ENCODE measurements at places on chromosomes 1 and 21.

DNA sequence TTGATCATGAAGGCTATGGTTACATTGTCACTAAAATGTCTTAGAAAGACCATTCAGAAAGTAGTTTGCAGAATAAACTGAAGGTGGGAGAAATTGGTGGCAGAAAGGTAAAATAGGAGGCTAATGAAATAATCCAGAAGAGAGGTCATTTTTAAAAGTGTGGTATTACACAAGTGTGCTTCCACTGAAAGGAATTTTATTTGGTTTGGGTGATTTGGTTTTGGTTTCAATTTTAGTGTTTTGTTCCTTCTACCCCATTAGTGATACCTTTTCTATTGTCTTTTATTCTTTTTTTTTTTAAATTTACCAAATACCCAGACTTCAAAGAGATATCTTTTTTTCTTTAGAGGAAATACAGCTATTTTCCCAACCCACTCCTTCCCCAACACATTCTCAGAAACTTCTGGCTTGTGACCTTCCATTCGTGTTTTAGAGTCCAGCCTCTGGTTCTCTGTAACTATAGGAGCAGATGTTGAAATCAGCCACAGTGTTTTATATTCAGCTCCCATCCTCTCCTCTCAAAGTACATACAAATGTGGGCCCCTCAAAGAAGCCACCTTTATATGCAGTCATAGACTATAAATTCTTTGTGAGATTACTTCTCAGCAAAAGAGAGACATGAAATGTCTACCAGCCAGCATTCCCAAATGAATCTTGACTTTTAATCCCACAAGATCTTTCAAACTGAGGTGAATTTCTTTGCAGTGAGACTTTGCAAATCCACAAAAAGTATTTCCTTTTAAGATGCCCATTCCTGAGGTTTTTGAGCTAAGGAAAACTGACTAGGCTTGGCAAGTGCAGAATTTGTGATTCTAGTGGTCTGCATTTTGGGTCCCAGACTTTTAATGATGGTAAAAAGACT is 42.0 kb upstream of the PALMD start:
- H3K27me3 ChIP-seq: no peaks in the 10 kb centered on the region
- no peak overlapping the region for H3K4me3 ChIP-seq
- no peaks in the 10 kb centered on the region for H3K4me1 ChIP-seq
- no peak overlapping the region for H3K27ac ChIP-seq

DNA sequence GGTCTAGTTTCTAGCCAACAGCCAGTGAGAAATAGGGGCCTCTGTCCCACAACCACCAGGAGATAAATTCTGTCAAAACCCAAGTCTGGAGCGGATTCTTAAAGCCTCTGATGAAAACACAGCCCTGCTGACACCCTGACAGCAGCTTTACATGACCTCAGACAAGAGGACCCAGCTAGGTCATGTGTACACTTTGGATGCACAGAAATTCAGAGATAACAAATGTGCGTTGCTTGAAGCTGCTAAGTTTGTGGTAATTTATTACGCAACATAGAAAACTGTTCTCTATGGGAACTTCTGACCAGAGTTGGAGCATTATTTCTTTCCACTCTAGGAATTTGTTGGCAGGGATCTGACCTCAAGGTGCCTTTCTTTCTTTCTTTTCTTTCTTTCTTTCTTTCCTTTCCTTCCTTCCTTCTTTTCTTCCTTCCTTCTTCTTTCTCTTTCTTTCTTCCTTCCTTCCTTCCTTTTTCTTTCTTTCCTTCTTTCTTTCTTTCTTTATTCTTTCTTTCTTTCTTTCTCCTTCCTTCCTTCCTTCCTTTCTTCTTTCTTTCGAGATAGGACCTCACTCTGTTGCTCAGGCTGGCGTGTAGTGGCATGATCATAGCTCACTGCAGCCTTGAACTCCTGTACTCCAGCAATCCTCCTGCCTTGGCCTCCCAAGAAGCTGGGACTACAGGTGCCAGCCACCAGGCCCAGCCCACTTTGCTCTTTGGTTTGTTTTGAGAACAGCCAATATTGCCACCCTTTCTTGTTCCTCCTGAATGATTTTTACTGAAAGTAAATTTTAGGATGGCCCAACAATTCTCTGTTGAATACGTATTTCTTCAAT is 14.9 kb upstream of the HMGCS2 start:
- DNase-seq: no peak
- no peaks in the 10 kb centered on the region for H3K27me3 ChIP-seq
- no peaks in the 10 kb centered on the region for H3K36me3 ChIP-seq

DNA sequence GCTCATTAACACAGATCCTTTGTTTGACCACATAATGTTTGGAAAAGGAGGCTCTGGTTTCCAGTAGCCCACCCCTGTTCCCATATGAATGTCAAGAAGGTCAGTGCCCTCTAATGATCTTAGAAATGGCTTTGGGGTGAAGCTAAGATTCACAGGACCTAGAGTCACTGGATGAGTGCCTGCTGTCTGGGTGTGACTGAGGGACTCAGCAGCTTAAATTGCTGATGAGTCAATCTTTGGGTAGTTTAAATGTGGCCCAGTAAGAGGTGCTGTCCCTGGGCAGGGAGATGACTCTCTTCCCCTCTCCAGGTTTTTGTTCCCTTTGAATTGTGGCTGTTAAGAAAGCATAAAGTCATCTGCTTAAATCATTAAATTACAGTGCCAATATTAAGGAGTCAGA is 50.6 kb downstream of the L1TD1 start:
- H3K4me3 ChIP-seq: no peak overlapping the region
- no peaks in the 10 kb centered on the region for H3K36me3 ChIP-seq
- H3K27me3 ChIP-seq: no peaks in the 10 kb centered on the region

DNA sequence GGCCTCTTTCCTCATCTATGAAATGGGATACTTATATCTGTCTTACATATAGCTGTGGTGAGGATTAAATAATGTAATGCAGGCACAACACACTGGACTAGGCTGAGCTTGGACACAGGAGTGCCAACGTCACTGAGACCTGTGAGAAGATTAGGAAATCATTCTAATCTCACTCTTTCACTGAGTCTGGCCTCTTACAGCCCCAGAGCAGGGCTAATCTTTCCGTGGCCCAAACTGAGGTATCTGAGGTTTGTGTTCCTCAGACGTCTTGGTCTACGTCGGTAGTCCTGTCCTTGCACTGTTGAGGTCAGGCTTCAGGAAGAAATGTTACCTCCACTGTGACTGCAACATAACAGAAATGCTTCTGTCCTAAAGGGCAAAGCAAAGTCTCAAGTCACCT is 22.6 kb upstream of the A3GALT2 start:
- H3K36me3 ChIP-seq: no peaks in the 10 kb centered on the region
- H3K27me3 ChIP-seq: no peaks in the 10 kb centered on the region
- H3K4me1 ChIP-seq: peaks cover 21% of the 10 kb centered on the region
- H3K4me3 ChIP-seq: no peak overlapping the region
- DNase-seq: no peak

GRCh38 chr21:34559089-34559631 is 47.1 kb upstream of the KCNE1 start:
- no peak overlapping the region for H3K27ac ChIP-seq
- no peak for DNase-seq
- H3K4me3 ChIP-seq: no peak overlapping the region
- no peaks in the 10 kb centered on the region for H3K4me1 ChIP-seq

GRCh38 chr1:205700865-205701401 is 20.6 kb upstream of the SLC45A3 start:
- H3K4me1 ChIP-seq: no peaks in the 10 kb centered on the region
- H3K4me3 ChIP-seq: no peak overlapping the region
- H3K27ac ChIP-seq: no peak overlapping the region
- no peaks in the 10 kb centered on the region for H3K27me3 ChIP-seq
- no peaks in the 10 kb centered on the region for H3K36me3 ChIP-seq

- no peaks in the 10 kb centered on the region for H3K27me3 ChIP-seq
- no peak overlapping the region for H3K4me3 ChIP-seq
- H3K27ac ChIP-seq: no peak overlapping the region
- no peaks in the 10 kb centered on the region for H3K36me3 ChIP-seq
- no peak for DNase-seq
Measured at GRCh38 chr1:169487133-169487532, 1.4 kb upstream of the SLC19A2 start.

GRCh38 chr1:225131869-225132268 is 202.4 kb downstream of the DNAH14 start:
- no peaks in the 10 kb centered on the region for H3K4me1 ChIP-seq
- no peak for DNase-seq
- no peaks in the 10 kb centered on the region for H3K36me3 ChIP-seq
- no peaks in the 10 kb centered on the region for H3K27me3 ChIP-seq

GRCh38 chr1:231000639-231001038 is 21.7 kb downstream of the ARV1 start:
- H3K36me3 ChIP-seq: peaks cover 51% of the 10 kb centered on the region
- H3K4me1 ChIP-seq: no peaks in the 10 kb centered on the region
- no peak for DNase-seq
- H3K4me3 ChIP-seq: no peak overlapping the region
- H3K27me3 ChIP-seq: no peaks in the 10 kb centered on the region

DNA sequence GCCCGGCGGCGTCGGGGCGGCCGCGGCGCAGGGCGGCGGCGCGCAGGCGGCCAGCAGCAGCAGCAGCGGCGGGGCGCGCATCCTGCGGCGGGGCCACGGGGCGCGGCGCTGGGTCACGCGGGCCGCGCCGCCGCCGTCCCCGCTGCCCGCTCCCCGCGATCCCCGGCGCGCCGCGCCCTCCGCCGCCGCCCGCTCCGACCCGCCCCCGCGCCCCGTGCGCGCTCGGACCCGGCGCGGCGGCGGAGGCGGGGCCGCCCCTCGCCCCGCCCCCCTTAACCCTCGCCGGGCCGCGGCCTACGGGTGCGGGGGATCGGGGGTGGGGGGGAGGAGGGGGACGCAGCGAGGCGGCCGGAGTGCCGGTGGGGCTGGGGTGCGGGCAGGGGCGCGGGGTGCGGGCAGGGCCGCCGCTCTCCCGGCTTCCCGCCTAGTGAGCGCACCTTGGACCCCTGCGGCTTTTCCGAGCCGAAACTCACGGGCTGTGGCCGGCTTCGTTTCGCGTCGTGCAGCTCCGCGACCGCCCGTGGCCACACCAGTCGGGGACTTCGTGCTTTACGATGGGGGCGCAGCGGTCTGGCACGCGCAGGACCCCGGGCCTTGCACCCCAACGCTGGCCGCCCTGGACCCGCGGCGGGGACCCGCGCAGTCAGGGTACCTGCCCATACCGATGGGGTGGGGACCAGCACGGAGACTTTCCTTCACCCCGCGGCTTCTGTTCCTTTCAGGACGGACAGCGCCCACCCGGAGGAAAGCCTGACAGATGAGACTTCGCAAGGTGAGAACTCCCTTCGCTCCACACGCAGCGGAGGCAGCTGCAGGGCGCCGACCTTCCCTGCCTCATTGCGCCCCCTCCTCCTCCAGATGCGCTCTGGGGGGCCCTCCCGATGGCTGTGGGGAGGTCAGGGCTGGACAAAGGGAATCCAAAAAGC is at the start of gene FNDC10:
Gene FNDC10, minus strand, starts transcription at position 201 of the 926 bp plus-strand sequence. Its CDS starts 120 bp downstream, at position 81.
- peaks cover 19% of the 10 kb centered on the region for H3K4me1 ChIP-seq
- no peaks in the 10 kb centered on the region for H3K36me3 ChIP-seq
- H3K27me3 ChIP-seq: peaks cover 2% of the 10 kb centered on the region
- no peak within 1 kb of the TSS for H3K27ac ChIP-seq
- H3K4me3 ChIP-seq: no peak within 1 kb of the TSS

GRCh38 chr1:170562646-170563338 is 30.8 kb downstream of the GORAB start:
- peaks cover 3% of the 10 kb centered on the region for H3K4me1 ChIP-seq
- H3K4me3 ChIP-seq: no peak overlapping the region
- no peak overlapping the region for H3K27ac ChIP-seq
- no peaks in the 10 kb centered on the region for H3K27me3 ChIP-seq
- no peaks in the 10 kb centered on the region for H3K36me3 ChIP-seq

GRCh38 chr1:21779613-21780521 is 3.1 kb downstream of the USP48 start:
- H3K4me1 ChIP-seq: peaks cover 20% of the 10 kb centered on the region
- no peak overlapping the region for H3K27ac ChIP-seq
- no peak for DNase-seq
- no peaks in the 10 kb centered on the region for H3K27me3 ChIP-seq

DNA sequence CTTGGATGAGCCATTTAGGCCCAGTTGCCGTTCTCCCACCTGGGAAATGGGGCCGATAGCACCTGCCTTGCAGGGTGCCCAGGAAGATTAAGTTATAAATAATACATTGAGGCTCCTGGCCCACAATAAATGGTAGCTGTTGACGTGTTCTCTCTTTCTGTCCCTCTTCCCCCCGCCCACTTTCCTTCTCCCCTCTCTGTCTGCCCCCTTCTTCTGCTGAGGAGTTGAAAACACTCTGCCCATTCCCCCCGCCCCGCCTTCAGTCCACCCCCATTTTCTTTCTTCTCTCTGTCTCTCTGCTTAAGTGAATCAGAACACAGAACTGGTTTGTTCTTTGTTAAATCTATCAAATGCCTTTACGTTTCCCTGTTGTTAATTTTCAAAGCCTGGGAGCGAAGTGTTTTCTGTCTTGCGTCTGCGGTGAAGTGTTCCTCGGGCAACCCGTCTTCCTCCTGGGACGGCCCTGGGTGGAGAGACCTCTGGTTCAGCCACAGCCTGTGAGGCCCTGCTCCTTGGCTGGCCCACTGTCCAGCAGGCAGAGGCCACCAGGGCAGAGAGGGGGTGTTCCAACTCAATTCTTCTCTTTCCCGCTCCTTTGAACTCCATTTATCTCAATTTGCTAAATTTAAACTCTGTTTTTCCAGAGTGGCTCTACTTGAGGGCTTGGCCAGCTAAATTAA is 29.3 kb upstream of the SELENON start:
- H3K27ac ChIP-seq: no peak overlapping the region
- peaks cover 2% of the 10 kb centered on the region for H3K36me3 ChIP-seq
- H3K27me3 ChIP-seq: peaks cover 2% of the 10 kb centered on the region

DNA sequence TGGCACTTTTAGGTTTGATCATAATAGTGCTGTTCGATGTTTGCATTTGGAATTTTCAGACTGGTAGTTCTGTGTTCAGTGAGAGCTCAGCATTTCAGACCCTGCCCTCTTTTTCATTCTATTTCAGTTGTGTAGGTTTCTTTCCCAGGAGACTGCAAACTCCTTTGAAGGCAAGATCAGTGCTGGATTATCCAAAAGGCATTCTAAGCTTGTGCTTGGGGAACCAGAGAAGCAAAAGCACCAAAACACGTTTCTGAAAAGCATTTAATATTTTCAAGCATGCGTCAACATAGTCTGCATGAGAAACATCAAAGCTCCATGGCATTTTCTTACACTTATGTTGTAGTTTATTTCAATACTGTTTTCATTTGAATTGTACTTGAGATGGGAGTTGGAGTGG is 292.1 kb downstream of the SDCCAG8 start:
- peaks cover 21% of the 10 kb centered on the region for H3K36me3 ChIP-seq
- DNase-seq: no peak
- H3K27ac ChIP-seq: no peak overlapping the region
- H3K4me1 ChIP-seq: no peaks in the 10 kb centered on the region

All from natural killer cell (primary cell).